ENCODE measurements at places on chromosomes 7 and 10.

GRCh38 chr10:52568309-52568708 lies 204.3 kb downstream of the MBL2 start:
- DNase-seq, result no peak

DNA sequence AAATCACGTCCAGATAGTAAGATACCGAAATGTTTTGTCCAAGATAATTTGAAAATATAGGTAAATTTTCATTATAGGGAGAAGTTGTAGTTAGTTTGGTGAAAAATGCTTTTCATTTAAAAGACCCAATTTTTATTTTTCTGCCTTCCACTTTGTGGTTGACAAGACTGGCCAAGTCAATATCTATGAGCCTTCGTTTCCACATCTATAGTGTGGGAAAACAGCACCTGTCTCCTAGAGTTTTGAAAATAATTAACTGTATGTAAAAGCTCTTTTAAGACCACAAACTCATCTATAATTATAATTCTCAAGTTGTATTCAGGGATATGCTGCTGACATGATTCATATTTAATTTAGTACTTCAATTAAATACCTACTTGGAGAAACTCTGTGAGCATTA lies 102.8 kb downstream of the VWC2 start:
- DNase-seq, result no peak

- no peak for DNase-seq
These were observed 46.5 kb upstream of the IL6 start for GRCh38 chr7:22680482-22680911.

DNA sequence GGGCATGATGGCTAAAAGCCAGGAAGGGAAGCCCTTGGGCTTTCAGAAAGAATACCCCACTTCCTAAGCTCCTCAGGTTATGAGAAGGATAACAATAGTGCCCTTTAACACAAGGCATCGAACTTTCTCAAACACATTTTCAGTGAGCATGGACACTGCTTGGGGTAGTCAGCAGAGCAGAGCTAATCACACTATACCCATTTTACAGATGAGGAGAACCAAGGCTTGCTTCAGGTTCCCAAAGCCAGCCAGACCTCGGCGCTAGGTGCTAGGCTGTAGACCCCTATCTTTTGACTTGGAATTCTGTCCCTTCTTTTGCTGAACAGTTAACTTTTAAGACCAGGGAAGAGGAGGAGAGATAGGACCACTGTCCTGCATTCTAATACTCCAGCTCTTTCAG lies 1.8 kb downstream of the NEURL1 start:
- no peak for DNase-seq

- DNase-seq, result no peak
These were observed 121.4 kb downstream of the ZFAND4 start for GRCh38 chr10:45550903-45551786.

DNA sequence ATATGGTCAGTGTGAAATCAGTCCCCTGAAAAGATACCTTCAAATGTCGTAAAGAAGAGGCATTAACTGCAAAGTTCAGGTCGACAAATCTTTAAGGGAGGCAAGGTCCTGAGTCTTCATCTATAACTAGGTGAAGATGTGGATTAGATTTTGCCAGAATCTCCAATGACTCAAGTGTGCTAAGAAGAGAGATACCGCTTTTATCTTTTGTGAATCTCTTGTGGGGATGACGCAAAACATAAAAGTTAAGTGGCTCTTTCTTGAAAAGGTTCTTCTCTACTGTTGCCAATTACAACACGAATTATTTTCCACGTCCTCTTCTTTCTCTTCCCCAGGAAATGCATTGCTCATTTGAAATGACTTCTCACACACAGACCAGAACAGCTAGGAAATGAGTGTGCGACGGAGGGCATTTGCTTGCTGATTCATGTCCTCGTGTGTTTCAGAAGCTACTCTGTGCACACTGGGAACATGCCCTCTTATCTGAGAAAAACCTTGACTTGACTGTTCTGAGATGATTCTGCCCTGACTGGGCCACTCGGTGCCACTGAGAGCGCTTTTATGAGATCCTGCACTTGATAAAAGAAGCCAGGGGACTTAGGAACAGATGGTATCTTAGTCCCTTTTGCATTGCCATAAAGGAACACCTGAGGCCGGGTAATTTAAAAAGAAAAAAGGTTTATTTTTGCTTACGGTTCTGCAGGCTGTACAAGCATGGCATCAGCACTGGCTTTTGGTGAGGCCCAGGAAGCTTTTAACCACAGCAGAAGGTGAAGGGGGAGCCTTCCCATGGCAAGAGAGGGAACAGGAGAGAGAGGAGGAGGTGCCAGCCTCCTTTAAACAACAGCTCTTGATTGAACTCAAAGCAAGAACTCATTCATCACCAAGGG lies 169.5 kb upstream of the PFKP start:
- no peak for DNase-seq

DNA sequence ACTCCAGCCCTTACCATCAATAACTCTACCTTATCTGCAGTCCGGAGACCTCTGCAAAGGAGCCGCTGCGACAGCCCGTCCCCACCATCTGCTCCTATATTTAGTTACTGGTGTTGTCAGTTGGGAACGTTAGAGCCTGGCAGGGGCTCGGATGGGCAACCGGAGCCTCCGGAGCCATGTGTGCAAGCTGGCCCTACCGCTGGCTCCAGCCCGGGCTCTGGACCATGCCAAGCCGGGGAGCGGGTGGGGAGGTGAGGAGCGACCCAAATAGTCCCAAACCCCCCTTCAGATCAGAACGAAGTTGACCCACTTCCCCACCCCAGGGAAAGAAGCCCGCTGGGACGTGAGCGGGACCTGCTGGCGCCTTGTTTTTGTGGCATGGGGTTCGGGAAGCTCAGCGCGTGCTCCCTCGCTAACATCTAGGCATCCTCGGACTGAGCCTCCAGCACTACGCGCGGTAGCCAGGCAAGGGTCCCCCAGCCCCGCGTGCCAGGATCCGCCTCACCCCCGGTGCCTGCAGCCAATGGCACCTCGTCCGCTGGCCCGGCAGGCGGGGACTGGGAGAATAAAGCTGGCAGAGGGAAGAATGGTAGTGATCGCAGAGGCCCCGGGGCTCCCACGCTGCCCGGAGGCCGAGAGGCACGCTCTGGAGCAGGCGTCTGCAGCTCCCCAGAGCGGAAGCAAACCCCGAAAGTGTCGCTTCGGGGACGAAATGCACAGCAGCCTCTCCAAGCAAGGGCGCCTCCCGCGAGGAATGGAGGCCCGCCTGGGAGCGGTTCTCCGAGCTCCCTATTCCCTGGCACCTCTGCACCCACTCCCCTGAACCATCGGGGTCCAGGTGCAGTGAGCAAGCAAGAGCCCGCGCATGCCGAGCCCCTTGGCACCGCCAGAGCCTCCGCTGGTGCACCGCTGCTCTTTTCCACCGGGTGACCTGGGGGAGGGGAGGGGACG lies 679 bp downstream of the LRRC20 start:
- DNase-seq, result peak; percentile 32

DNA sequence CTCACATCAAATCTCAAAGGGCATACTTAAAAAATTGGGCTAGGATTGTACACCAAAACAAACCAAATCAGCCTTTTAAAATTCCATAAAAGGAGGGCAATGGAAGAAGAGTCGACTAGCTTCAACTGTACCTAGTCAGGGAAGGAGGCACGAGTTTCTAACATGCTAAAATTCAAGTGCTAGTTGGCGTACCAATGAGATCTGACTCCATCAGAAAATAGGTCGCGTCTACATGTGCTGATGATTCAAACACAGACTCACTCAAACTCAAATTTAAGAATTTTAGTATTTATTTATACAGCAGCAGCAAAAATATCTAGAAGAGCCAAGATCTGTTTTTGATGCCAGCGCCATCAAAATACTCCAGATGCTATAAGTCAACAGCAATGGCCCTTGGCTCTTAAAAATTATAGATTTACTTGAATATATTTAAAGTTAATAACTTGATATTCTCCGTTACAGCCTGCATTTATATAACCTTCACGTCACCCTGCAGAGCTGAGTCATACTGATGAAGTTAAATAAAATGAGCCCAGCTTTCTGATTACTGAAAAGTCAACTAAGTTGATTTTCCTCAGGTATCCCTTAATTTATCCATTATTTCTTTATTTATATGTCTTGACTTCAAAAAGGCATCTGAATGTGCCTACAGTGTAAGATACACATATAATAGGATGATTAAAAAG lies 302.1 kb upstream of the IMMP2L start:
- DNase-seq, result no peak
